ENCODE measurements at places on chromosomes 4 and X. TPM values are rescaled to one million over a fixed set of nuclear protein-coding genes. Genes with fewer than 3 reads are reported as not detected.

GRCh38 chr4:6469144-6469543 is 3.3 kb downstream of the PPP2R2C start:
- DNase-seq: no peak

DNA sequence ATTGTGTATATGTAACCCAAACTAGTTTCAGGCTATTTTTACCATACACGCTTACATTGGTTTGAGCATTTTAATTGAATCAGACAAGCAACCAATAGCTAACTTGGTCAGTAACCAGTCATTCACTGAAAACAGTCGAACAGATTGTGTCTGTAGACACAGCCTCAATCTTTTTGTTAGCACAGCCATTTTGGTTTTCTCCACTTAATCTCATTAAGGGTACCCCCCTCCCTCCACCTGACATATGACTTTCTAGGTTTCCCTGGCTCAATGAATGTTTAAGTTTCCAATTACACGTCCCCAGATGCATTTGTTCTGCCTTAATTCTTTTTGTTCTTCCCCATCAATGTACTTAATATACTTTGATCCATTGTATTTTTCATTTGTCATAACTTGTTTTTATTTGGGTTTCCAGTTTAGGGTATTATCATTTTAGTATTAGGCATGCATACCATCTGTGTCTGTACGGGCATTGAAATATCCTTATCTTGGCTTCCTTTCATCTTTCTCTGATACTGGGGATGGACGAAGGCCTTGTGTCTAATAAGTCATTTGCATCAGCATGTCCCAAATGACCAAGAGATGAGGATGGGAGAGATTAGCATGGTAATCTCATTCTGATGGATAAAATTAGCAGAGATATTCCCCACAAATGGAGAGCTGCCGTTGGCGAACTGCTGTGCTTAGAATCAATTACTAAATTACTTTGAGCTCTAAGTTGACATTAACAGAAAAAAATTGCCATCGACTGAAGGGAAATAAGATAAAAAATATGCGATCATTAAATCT is 35.9 kb upstream of the PHOX2B start:
- no peak for DNase-seq

- DNase-seq: no peak
Observed at GRCh38 chr4:74111306-74111975, 12.4 kb upstream of the CXCL2 start.

SRPX2 gene
- 20.0 TPM for total RNA-seq

DNAAF6 gene
- total RNA-seq: not detected

DNA sequence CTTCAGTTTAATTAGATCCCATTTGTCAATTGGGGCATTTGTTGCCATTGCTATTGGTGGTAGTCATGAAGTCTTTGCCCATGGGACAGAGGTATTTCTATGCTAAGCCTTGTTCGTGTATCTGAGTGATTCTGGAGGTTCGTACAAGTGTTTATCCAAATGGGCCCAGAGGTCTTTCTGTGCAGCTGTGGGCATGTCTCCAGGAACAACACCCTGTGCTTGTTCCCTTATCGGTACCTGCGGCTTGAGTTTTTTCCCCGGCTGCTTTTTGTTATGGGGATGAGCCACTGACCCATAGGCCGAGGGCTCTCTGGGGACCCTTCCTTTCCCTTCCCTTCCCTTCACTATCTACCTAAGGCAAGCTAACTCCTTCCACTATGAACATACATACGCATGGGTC is 81.4 kb upstream of the WDR1 start:
- no peak for DNase-seq

DNA sequence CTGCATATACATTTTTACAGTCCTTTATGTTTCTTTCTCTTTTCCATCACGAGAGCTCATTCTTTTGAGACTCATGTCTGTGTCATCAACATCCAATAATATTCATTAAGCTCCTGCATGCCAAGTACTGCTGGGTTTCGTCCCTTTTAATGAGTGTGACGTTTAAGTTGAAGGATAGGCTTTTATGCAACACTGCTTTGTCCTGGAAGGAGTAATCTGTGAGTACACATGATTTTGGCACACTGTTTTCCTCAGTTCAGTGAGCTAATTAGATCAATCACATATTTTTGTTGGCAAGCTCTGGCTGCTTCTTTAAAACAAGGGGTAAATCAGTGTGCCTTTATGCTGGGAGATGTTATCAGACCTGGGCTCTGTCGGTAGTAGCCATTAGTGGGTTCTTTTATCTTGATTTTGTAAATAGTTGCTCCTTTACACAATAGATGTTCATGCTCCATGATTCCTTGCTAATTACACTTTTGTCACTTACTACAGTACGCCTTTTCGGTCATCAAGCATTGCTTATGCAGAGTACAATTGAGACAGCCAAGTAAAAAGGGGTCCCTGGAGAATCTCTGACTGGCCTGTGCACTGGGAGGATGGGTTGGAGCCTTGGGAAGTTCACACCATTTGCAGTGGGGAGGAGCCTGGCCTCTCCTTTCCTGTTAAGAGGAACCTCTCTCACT is 132.6 kb downstream of the FHIP1A start:
- peak; percentile 11 for DNase-seq

- peak; percentile 35 for DNase-seq
Observed at GRCh38 chrX:46376246-46376885, 168.9 kb downstream of the ZNF674 start.

GRCh38 chr4:153160821-153161220 is 43.4 kb upstream of the TRIM2 start:
- no peak for DNase-seq

DNA sequence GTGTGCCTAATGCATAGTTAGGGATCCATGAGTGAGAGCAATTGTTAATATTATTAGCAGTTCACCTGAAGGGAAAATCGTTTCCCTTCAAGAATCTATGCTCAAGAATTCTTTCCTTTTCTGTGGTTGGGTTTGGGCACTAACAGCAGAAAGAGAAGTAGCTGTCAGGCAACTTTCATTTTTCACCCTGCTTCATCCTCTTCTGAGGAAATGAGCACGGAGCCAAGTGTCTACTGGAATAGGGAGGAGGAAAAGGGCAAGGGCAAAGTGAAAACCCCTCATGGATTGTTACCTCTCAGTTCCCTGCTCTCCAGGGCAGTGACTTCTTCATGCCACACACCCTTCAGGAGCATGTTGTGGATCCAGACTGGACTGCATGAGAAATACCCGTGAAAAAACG is 2.6 kb upstream of the HPGDS start:
- no peak for DNase-seq

PDGFC gene
- 50.0 TPM for total RNA-seq

GRCh38 chr4:85722807-85723206 is 247.9 kb downstream of the ARHGAP24 start:
- DNase-seq: no peak

DNA sequence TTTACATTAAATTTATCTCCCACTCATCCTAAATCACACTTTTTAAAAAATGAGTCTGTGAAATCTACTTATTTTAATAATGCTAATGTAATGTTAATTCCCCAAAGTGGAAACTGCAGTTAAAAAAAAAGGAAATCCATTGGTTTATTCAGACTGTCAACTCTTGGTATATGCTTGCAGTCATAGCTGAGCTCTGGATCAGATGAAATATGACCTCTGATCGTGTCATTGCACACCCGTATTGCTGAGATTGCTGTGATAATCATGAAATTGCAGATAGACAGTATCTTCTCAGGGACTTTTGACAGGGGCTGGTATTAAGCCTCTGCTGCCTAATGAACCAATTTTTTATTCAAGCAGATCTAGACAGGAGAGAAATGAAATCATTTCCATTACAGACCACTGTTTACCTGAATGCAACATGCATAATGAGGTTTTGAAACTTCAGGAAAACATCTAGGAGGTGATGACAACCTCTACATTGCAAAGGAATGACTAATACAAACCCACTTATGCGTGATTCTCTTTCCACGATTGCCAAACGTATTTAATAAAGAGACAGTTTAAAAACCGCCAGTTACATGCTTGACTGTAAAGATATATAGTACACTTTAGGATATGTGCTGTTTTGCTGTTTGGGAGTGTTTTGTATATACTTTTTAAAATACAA is 138.3 kb upstream of the PUDP start:
- DNase-seq: no peak

GRCh38 chr4:82284475-82284857 is 89.3 kb downstream of the HNRNPD start:
- DNase-seq: no peak

DNA sequence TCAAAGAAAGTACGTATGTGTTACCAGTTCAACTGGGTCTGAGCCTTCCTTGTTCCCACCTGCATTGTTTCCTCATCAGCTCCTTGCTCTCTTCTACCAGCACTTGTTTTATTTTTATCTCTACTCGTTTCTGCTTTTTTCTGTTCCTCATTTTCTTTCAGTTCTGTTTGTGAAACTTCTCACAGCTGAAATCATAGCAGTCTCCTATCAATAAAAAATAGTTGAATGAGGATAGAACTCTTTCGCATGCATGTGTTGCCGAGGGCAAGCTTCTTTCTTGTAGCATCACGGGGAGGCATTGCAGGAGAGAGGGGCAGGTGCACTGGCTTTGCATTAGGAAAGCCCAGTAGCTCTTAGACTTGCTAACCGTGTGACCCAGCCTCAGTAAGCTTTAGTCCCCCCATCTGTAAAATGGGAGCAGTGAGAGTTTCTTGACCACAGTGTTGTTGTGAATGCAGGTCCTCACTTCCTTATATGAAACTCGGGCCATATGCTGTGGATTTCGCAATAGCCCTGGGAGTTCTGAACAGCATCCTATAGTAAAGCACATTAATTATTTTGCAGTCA is 24.7 kb downstream of the OFD1 start:
- no peak for DNase-seq

GRCh38 chrX:23776363-23776762 is 6.6 kb upstream of the SAT1 start:
- no peak for DNase-seq

- DNase-seq: no peak
Observed at GRCh38 chrX:123869488-123869887, 9.6 kb downstream of the XIAP start.

- no peak for DNase-seq
Observed at GRCh38 chrX:39670281-39670680, 427.5 kb downstream of the BCOR start.

PRKG2 gene
- total RNA-seq: not detected

DNA sequence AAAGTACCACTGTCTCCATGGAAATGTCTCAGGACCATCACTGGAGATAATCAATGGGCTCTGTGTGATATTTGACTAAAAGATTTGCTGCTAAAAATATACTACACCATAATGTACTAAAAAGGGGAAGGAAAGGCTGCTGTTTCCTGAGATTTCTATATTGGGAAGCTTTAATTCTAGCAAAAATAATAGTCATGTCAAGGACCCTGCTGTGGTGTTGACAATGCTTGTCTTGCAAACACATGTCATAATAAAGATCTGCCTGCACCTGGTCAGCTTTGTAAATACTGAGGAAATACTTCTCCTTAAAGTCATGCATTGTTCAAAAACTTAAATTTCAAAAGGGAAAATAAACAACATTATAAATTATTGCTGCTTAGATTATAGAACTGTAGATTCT is 417.9 kb downstream of the GPM6A start:
- DNase-seq: no peak

DNA sequence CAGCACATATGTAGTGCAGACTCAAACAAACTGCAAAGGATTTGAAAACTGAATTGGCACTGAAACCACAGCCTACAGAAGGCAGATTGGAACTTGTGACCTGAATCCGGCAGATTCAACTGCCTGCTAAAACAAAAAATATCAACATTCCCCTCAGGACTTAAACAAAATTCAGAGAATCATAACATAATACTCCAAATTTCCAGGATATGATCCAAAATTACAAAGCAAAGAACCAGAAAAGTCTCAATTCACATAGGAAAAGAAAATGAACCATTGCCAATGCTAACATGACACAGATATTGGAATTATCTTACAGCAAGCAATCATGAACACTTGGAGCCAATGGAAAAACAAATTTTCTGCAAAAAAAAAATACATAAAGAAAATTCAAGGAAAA is 250.4 kb downstream of the PRDM5 start:
- no peak for DNase-seq

- DNase-seq: no peak
Observed at GRCh38 chr4:95105112-95105511, 347.4 kb downstream of the BMPR1B start.

BCLAF3 gene
- total RNA-seq: 2.1 TPM

GRCh38 chrX:23766650-23767551 is 16.1 kb upstream of the SAT1 start:
- no peak for DNase-seq

DNA sequence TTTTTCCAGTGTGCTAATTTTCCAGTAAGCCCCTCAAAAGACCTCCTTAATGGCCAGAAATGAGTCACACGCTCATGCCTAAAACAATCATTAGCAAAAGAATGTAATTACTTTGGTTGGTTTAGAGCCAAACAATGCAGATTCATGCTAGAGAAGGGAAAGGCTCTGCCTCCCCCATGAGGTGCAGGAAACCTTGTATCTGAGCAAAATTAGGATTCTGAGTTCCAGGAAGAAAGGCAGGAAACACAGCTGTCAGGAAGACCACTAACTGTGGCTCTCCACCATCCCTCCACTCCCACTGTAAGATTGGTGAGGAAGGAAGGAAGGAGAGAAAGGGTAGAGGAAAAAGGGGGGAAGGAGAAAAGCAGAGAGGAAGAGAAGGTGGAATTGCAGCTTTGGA is 104.9 kb upstream of the DHX15 start:
- DNase-seq: no peak

SATL1 gene
- 0.41 TPM for total RNA-seq

CXCL10 gene
- 1.3 TPM for total RNA-seq

- DNase-seq: no peak
Observed at GRCh38 chr4:94160774-94161173, 46.9 kb upstream of the SMARCAD1 start.

DNA sequence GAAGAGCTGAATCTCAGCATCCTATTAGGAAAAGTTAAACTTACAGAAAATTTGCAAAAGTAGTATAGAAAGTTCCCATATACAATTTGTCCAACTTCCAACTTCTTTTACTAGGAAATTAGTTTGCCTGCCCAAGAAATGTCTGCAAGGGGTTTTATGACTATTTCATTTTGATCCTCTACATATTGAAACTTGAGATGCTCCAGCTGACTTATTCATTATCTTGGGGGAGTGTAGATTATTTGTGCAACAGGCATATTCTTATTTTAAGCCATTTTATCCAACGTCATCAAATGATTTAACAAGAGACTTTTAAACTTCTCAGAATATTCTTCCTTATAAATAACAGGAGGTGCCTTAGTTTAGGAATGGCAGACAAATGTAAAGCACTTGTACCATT is 317.1 kb upstream of the FTHL17 start:
- DNase-seq: no peak

GABRB1 gene
- total RNA-seq: 0.22 TPM

GRCh38 chr4:13261486-13262257 is 222.5 kb downstream of the RAB28 start:
- no peak for DNase-seq

SMIM31 gene
- not detected for total RNA-seq

DNA sequence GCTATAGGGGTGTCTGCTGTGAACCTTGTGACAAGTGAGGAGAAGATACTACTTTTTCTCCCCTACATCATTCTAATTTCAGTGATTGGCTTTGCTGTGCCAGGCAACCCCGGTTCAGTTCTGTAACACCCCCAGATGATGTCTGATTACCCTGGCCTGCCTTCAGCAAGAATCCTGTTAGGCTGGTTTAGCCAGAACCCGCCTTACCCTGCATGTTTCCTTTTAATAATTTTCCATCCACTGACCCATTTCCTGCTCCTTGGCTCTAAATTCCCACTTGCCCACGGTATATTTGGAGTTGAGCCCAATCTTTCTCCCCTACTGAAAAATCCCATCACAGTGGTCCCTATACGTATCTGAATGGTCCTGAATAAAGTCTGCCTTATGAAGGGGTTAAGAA is 46.5 kb upstream of the HPSE start:
- DNase-seq: no peak

UGT2B17 gene
- total RNA-seq: not detected

Measured in adrenal gland (tissue), 19 donors.